ENCODE measurements at places on chromosomes 5 and 9. TPM values are rescaled to one million over a fixed set of nuclear protein-coding genes. Genes with fewer than 3 reads are reported as not detected.

The ANXA1 gene
- total RNA-seq, result 189 TPM

DNA sequence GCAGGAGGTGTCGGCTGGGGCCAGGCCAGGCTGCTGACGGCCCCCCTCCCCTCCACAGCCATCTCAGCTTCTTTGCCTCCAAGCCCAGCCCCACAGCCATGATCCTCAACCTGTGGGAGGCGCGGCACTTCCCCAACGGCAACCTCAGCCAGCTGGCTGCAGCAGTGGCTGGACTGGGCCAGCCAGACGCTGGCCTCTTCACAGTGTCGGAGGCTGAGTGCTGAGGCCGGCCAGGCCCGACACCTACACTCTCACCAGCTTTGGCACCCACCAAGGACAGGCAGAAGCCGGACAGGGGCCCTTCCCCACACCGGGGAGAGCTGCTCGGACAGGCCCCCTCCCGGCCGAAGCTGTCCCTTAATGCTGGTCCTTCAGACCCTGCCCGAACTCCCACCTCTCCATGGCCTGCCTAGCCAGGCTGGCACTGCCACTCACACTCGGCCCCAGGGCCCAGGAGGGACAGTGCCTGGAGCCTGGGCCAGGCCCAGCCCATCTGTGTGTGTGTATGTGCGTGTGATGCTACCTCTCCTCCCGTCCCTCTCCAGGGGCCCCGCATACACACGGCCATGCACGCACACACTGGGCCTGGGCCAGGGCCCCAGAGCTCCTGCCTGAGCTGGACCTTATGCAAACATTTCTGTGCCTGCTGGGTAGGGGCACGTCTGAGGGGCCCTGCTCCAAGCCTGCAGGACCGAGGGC is 19.3 kb downstream of the HK3 start:
- H3K4me3 ChIP-seq, result no peak overlapping the region
- DNase-seq, result no peak
- no peaks in the 10 kb centered on the region for H3K4me1 ChIP-seq

DNA sequence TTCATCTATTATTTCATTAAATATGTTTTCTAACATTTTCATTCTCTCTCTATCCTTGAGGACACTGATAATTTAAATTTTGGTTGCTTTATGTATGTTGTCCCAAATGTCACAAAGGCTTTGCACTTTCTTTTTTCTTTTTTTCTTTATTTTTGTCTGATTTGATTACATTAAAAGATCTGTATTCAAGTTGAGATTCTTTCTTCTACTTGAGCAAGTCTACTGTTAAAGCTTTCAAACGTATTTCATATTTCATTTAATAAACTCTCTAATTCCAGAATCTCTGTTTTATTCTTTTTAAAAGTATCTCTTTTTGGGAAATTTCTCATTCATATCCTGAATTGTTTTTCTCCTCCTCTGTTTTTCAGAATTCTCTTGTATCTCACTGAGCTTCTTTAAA is 106.5 kb downstream of the GNA14 start:
- no peaks in the 10 kb centered on the region for H3K36me3 ChIP-seq
- H3K4me1 ChIP-seq, result no peaks in the 10 kb centered on the region
- no peak overlapping the region for H3K4me3 ChIP-seq
- H3K27ac ChIP-seq, result no peak overlapping the region
- no peak for DNase-seq
- no peaks in the 10 kb centered on the region for H3K27me3 ChIP-seq

The CER1 gene
- not detected for total RNA-seq

DNA sequence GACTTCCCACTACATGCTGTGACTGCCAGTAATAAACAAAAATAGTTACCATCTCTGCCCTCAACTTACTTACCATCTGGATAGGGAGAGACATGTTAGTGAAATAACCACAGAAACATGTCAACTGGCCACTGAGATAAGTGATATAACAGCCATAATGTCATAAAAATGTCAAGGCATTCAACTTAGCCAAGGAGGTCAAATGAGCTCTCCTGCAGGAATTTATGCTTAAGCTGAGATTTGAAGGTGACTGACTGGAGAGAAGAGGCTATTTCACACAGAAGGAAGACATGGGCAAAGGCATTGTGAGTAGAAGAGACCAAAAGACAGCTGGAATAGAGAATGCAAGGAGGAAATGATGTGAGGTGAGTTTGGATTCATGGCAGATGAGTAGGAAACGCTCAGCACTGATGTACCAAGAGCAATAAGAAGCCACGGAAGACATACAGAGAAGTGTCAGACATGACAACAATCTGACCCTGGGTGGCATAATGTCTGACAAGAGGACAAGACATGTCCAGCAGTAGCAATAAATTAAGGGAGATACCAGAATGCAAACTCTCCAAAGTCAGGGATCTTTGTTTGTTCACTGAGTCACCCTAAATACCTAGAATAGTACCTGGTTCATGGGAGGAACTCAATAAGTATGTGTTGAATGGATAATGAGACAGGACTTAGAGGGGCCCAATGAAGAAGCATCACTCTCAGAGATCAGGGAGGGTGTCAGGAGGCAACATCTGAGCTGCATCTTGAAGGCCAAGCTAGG is 318.8 kb downstream of the ACTL7B start:
- H3K4me3 ChIP-seq, result no peak overlapping the region
- no peak overlapping the region for H3K27ac ChIP-seq

The PRELID1 gene
- 41.5 TPM for total RNA-seq

The CNTNAP3 gene
- total RNA-seq, result 7.5 TPM

The MRPS27 gene
- total RNA-seq, result 45.9 TPM

DNA sequence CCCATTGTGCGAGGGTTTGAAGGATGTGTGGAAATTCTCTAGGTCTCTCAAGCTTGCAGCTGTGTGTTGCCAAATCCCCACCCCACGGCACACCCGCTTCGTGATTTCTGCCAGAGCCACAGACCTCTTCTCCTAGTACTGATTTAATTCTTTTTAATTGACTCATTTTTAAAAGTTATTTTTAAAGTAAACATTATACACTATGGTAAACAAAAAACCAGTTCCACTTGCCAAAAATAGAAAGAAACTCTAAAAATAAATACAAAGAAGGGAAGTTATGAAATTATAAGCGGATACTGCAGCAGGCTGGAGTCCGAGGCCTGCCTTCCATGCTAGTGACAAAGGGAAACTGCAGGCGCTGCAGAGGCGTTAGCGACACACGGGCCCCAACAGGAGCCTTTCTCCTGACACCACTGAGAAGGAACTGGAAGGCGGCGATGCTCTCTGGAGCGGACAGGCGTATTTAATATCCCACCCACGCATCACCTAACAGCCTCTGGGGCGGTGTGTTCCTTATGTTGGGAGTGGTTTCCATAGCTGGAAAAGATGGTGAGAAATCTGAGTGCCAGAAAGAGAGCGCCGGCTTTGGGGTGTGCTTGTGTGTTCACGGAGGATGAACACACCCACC is 122.5 kb downstream of the COL23A1 start:
- no peak for DNase-seq
- H3K4me3 ChIP-seq, result no peak overlapping the region
- no peaks in the 10 kb centered on the region for H3K4me1 ChIP-seq
- H3K27ac ChIP-seq, result peak overlapping the region; percentile 35

GRCh38 chr9:124659099-124659659 is 111.9 kb downstream of the NR6A1 start:
- H3K4me3 ChIP-seq, result peak overlapping the region; percentile 55
- no peaks in the 10 kb centered on the region for H3K36me3 ChIP-seq
- peak; percentile 48 for DNase-seq
- H3K4me1 ChIP-seq, result no peaks in the 10 kb centered on the region
- peak overlapping the region; percentile 67 for H3K27ac ChIP-seq

The PCA3 gene
- total RNA-seq, result 0.43 TPM

The TRPM6 gene
- total RNA-seq, result 2.3 TPM

DNA sequence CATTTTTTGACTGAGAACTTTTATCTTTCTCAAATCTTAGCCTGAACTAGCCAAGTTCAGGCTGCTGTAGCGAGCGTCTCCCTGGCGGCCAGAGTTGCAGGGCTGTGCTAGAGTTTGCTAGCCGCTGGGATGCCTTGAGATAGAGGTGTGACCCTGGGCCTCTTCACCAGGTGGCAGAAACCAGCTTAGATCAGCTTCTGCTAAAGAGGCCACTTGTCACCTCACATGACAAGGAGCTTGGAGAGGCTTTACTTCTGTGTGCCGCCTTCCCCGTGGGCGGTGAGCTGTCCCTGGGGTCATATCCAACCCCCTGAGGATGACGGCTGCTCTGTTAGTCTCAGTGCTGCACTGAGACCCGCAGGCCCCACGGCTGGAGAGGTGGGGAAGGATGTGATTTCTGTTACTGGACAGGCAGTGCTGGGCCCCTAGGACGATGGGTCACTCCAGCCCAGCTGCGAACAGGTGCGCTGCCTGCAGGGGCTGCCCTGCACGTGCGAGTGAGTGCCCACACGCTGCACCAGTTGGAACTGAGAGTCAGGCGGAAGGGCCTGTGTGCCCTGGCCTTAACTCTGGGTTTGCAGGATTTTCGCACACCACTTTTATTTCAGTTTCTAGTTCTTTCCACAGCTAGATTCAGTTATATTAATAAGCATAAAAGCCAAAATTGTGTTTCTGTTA is 63.8 kb downstream of the EHMT1 start:
- DNase-seq, result no peak
- no peak overlapping the region for H3K4me3 ChIP-seq
- no peak overlapping the region for H3K27ac ChIP-seq
- H3K4me1 ChIP-seq, result peaks cover 6% of the 10 kb centered on the region
- H3K27me3 ChIP-seq, result no peaks in the 10 kb centered on the region

GRCh38 chr9:6955251-6955921 is 197.6 kb downstream of the KDM4C start:
- no peak overlapping the region for H3K27ac ChIP-seq
- H3K36me3 ChIP-seq, result no peaks in the 10 kb centered on the region
- H3K27me3 ChIP-seq, result no peaks in the 10 kb centered on the region
- H3K4me3 ChIP-seq, result no peak overlapping the region
- no peaks in the 10 kb centered on the region for H3K4me1 ChIP-seq

DNA sequence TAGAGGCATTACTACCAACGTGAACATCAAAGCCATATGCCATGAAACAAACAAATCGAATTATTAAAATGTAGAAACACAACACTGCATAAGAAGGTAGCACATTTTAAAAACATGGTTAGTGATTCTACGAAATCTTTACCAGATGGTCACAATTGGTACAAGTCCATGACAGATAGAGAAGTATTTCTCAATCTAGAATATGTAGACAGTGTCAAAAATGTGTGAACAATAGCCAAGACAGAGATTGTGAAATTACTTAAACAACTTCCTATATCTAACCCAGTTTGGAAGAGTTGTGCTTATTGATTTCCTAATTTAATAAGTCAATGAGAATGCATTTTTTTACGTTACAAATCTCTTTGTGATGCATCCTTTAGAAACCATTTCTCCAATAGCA is 1121.6 kb downstream of the MAT2B start:
- H3K4me3 ChIP-seq, result no peak overlapping the region
- no peaks in the 10 kb centered on the region for H3K27me3 ChIP-seq
- no peak for DNase-seq
- no peaks in the 10 kb centered on the region for H3K4me1 ChIP-seq
- H3K27ac ChIP-seq, result no peak overlapping the region

The PAEP gene
- total RNA-seq, result not detected

DNA sequence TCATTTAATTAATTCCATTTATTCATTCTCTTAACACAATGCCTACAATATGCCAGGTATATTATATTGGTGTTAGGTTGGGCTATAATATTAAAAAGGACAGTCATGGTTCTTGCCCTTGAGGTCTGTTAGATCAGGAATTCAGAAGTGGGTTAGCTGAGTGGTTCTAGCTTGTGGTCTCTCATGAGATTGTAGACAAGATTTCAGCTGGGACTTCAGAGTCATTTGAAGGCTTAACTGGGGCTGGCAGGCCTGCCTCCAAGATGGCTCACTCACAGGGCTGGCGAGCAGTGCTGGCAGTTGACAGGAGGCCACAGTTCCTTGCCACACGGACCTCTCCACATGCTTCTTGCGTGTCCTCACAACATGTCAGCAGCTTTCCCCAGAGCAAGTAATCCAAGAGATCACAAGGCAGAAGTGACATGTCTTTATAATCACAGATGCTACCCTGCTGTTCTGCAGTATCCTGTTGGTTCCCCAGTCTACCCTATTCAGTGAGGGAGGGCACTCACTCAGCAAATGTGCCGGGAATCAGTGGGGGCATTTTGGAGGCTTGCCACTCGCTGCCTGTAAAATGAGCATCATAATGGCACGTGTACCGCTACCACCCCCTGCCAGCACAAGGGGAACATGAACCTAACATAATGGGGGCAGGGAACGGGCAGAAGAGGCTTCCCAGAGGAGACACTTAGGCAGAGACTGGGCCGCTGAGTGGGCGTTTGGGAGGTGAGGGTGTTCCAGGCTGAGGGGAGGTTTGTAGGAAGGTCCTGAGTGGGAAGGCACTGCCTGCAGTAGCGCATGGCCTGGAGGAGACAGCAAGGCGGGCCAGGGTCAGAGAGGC is 70.0 kb downstream of the EXOSC2 start:
- H3K27me3 ChIP-seq, result no peaks in the 10 kb centered on the region
- H3K27ac ChIP-seq, result no peak overlapping the region
- H3K36me3 ChIP-seq, result no peaks in the 10 kb centered on the region
- no peaks in the 10 kb centered on the region for H3K4me1 ChIP-seq
- H3K4me3 ChIP-seq, result no peak overlapping the region

- no peaks in the 10 kb centered on the region for H3K4me1 ChIP-seq
- H3K4me3 ChIP-seq, result no peak overlapping the region
- H3K36me3 ChIP-seq, result no peaks in the 10 kb centered on the region
- DNase-seq, result no peak
Measured at GRCh38 chr5:3601911-3602782, 6.5 kb downstream of the IRX1 start.

DNA sequence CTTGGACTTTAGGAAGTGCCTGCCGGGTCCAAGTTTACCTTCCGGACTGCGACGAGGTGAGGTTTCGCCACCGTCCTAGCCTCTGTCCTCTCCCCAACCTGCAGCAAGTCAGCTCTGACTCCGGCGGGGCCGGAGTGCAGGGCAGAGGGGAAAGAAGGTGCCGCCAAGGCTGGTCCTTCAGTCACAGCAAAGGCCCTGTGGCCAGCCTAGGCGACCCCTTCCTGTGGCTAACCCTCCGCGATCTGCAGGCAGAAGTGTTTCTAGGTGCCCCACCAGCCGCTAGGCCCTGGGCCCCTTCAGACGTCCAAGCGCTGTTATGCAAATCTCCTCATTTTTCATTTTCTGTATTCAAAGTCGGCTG is 11.1 kb upstream of the NKX2-5 start:
- DNase-seq, result no peak
- H3K4me1 ChIP-seq, result no peaks in the 10 kb centered on the region

- no peaks in the 10 kb centered on the region for H3K36me3 ChIP-seq
- no peaks in the 10 kb centered on the region for H3K4me1 ChIP-seq
- no peaks in the 10 kb centered on the region for H3K27me3 ChIP-seq
- no peak for DNase-seq
- H3K4me3 ChIP-seq, result no peak overlapping the region
Measured at GRCh38 chr9:5651246-5651645, 22.3 kb downstream of the RIC1 start.

GRCh38 chr5:155024015-155024414 is 10.5 kb downstream of the KIF4B start:
- no peak overlapping the region for H3K4me3 ChIP-seq
- H3K27me3 ChIP-seq, result no peaks in the 10 kb centered on the region
- H3K4me1 ChIP-seq, result no peaks in the 10 kb centered on the region
- no peak for DNase-seq
- no peak overlapping the region for H3K27ac ChIP-seq

Measured in uterus (tissue), 4 donors.